ENCODE measurements at places on chromosomes 3 and 15. TPM values are rescaled to one million over a fixed set of nuclear protein-coding genes. Genes with fewer than 3 reads are reported as not detected.

The DLEC1 gene
- 0.09 TPM for total RNA-seq

DNA sequence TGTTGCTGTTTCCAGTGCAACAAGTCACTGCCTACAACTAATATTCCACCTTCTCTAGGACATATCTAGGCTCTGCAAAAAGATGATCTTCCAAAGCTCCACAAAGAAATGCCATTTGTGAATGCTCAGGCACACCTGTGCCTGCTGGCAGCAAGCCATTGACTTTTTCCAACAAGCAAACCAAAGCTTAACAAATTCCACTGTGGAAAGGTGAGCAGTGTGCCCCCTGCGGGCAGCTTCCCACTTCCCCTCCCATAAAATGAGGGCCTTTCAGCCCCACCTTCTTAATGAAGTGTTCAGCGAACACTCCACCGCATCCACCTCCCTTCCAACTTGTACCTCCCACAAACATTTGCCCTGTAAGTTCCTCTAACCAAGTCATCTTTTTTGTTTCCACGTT, 157.5 kb upstream of the SLC24A5 start:
- DNase-seq, result no peak

GRCh38 chr3:194715022-194715800, 29.5 kb downstream of the FAM43A start:
- DNase-seq, result no peak

DNA sequence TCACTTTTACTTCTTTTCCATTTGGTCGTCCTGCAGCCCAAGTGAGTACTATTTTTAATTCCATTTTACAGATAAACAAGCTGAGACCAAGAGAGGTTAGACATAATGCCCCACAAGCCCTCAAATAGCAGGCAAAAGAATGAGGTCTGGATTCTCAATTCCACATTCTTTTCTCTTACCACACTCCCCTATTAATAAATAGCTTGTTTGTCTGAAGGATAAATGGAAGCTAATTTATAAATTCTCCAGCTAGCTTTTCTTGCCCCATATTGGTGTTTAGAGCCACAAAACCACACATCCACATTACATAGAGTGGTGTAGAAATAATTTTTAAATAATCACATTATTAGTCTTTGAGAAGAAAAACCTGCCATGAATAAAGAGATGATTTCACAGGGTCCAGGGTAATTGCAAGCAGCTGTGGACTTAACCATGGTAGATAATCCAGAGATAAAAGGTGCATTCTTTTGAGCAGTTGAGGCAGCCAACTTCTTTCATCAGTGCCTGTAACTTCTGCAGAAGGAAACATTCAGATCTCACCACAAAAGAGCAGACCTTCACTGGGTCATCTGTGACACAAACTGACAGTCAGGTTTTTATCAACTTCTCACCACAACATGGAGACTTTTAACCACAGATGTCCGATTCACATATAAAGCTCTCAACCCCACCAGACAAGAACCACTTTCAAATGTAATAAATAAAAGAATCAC, 313.4 kb upstream of the STT3B start:
- DNase-seq, result peak; percentile 82

GRCh38 chr3:154781595-154781994, 298.5 kb upstream of the MME start:
- DNase-seq, result no peak

GRCh38 chr3:171531716-171532115, 71.5 kb upstream of the TNIK start:
- no peak for DNase-seq

DNA sequence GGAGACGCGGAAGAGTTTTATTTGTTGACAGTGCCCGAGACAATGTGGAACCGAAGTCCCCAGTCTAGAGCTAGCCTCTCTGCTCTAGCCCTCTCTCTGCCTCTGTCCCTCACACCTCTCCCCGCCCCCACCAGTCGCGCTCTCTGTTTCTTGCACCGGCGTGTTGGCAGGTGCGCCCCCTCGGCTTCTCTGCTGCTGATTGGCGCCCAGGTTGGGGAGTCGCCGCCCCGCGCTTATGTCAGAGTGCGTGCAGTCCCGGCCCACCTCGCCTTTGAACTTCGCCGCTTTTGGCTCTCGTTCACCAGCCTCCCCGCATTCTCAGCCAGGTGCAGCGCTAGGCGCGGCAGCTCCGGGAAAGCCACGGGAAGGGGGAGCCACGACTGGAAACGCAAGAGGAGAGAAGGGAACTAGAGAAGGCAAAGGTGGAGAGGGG, at the start of gene SOX14:
Gene SOX14, plus strand, starts transcription at position 315 of the 433 bp plus-strand sequence. CDS start 470 bp downstream, outside the sequence.
- no peak for DNase-seq

- DNase-seq, result peak; percentile 32
These were observed 279.7 kb downstream of the MAGI1 start for GRCh38 chr3:65758876-65759598.

Data from fibroblast of the aortic adventitia (primary cell).